ENCODE measurements at places on chromosomes 3 and 15. TPM values are rescaled to one million over a fixed set of nuclear protein-coding genes. Genes with fewer than 3 reads are reported as not detected.

Gene CKMT1B
- not detected for total RNA-seq

Gene SPINK8
- total RNA-seq, result not detected

Gene CLDN18
- not detected for total RNA-seq

Gene NDN
- 201 TPM for total RNA-seq

Gene ABI3BP
- 6.8 TPM for total RNA-seq

Gene SNX1
- total RNA-seq, result 30.1 TPM

Gene CPNE9
- not detected for total RNA-seq

Gene GOLGA6L1
- total RNA-seq, result not detected

Gene SPSB4
- not detected for total RNA-seq

Gene PRR20G
- not detected for total RNA-seq

Gene NRG4
- not detected for total RNA-seq

Gene ZPLD1
- not detected for total RNA-seq

Gene GOLGA6C
- not detected for total RNA-seq

Gene RGMA
- total RNA-seq, result 17.7 TPM

Gene P4HTM
- 26.0 TPM for total RNA-seq

Gene CHRNA3
- not detected for total RNA-seq

Gene CCR9
- total RNA-seq, result not detected

Gene HTR3E
- total RNA-seq, result not detected

Gene RABL3
- 7.8 TPM for total RNA-seq

Gene LNP1
- total RNA-seq, result 3.1 TPM

Gene ADPGK
- total RNA-seq, result 46.8 TPM

Gene MEIS2
- 55.2 TPM for total RNA-seq

Gene KBTBD8
- total RNA-seq, result 1.6 TPM

Gene ZNF860
- total RNA-seq, result 0.26 TPM

Gene ECE2
- not detected for total RNA-seq

Gene PLSCR5
- total RNA-seq, result not detected

Gene CPLX3
- total RNA-seq, result not detected

Data from pericardium fibroblast (primary cell).